EL (cell line): ENCODE measurements at places on chromosomes 12 and 14.

GRCh38 chr12:42541965-42542364, 47.6 kb downstream of the PRICKLE1 start:
- peak; percentile 10 for DNase-seq

- DNase-seq = peak; percentile 74
Observed at GRCh38 chr12:75665216-75665615, 153.8 kb upstream of the KRR1 start.

DNA sequence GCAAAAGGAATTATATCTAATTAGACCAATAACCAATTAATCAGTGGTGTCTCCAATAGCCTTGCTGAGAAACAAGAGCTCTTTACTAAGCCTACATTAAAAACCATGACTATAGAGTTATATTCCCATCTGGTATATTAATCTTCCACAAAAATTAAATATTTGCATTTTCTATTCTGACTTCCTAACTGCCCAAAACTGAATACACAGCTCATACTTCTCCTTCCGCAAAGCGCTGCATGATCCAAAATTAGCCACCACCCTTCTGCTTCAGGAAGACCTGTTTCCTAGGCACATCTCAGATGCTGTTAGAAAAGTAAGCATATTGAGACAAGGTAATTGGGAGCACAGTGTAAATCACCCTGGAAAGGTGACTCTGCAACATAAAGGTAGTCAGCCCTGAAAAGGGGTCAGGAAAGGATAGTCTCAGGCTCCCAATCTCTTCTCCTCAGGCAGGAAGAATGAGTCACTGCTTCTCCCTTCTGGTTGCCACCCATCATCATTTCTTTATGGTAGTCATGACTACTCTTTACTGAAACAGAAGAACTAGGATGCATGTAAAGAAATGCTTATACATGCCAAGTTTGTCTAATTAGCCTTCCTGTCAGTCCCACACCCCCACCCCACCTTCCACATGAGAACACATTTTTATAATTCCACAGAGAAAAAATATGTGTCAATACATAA, 54.3 kb downstream of the PLCZ1 start:
- peak; percentile 37 for DNase-seq

- no peak for DNase-seq
Observed at GRCh38 chr12:51848841-51849735, 570 bp upstream of the FIGNL2 start.

DNA sequence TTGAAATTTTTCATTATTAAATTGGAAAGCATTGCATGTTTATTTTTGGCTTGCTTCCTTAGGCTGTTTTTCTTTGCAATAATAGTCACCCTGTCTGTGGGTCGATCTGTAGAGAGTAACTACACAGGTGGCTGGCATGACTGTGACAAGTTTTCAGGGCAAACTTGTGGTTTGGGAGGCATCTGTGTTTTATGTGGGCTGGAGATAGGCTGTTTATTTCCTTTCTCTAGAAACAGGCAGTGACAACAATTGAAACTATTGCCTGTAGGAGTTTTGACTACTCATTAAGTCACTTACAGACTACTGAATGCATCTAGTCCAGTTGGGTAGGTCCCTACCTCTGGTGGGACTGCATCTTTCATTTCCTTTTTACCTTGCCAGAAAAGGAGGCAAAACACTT, 155.6 kb downstream of the DYRK2 start:
- no peak for DNase-seq

DNA sequence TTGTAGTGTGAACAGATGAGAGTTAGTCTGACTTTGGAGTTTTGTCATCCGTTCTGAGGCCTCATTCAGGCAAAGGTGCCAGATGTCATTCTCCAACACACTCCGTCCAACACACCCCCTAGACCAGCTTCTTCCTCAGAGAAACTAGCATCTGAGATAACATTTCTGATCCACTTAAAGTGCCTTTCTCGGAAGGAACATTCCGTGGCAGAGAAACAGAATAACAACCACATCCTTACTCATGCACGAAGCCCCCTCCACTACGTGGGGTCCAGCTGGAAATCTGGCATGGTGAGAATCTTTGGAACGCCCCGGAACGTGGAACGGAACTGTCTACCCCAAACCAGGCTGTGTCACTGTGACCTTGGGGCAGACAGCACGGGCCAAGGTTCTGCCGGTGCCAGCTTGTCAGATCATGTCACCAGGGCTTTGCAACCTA, 17.0 kb upstream of the BCL7A start:
- DNase-seq = peak; percentile 12

GRCh38 chr14:78075555-78076277, 94.5 kb upstream of the NRXN3 start:
- DNase-seq = no peak

GRCh38 chr12:31482816-31483215, 108.1 kb downstream of the DENND5B start:
- DNase-seq = peak; percentile 84

DNA sequence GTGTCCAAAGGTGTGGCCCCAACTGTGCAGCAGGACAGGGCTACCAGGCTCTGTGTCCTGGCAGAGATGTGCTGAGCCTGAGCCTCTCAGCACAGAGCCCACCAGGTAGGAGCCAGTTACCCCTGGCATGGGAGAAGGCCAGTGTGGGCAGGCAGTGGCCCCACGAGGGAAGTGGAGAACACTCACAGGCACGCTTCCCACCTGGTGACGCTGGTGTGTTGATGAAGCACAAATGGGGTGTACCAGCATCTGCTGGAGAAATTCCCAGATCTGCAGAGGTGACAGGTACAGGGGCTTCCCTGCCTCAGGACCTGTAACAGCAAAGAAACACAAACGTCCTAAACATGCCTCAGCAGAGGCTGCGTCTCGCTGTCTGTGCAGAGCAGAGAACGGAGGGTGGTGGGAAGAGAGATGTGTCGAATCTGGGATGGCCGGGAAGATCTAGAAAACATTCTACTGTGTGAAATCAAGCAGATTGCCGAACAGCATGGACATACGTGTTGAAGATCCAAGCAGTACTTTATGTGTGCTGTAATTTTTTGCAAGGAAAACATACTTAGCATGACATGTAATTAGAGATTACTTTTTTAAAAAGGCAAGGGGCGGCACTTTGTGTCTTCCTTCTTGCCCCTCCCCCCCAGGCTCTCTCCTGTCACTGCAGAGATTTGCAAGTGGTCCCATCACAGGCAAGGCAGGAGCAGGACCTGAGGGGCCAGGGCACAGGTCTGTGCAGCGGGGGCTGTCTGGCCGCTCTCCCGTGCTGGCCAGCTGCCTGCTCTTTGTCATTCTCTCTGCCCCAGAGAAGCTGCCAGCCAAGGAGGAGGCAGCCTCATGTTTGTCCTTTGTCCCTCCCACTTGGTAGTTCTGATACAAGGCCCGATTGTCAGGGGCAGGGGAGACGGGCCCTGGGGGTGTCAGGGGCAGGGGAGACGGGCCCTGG, 17.3 kb downstream of the HIP1R start:
- DNase-seq = no peak

- DNase-seq = no peak
Observed at GRCh38 chr14:76304536-76305267, 71.2 kb upstream of the ESRRB start.

DNA sequence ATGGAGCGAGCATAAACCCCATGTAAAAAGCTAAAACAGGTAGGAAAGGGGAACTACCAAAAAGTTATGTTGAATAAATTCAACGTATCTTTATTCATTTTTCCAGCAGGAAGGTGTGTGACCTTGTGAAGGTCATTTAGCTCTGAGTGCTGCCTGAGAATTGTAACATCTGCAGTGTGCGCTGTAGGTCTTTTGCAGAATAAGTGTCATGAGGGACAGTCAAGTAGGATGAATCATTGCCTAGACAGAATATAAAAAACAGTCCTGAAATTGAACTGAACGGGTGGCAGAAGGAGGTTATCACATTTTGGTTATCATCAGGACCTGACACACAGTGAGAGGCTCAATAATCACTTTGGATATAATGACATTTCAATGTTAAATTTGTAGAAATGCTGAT, 334.8 kb upstream of the NOVA1 start:
- no peak for DNase-seq

DNA sequence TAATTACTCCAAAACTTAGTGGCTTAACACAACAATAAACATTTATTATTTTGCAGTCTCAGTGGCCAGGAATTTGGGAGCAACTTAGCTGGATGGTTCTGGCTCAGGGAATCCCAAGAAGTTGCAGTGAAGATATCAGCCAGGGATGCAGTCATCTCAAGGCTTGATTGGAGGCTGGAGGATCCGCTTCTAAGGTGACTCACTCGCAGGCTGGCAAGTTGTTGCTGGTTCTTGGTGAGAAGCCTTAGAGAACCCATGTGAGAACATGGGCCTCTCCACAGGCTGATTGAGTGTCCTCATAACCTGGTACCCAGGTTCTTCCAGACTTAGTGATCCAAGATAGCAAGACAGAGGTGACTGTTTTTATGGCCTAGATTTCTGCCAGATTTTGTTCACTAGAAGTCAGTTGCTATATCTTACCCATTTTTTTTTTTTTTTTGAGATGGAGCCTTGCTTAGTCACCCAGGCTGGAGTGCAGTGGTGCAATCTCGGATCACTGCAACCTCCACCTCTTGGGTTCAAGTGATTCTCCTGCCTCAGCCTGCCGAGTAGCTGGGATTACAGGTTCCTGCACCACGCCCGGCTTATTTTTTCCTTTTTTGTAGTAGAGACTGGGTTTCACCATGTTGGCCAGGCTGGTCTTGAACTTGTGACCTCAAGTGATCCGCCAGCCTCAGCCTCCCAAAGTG, 32.5 kb downstream of the BRMS1L start:
- DNase-seq = peak; percentile 61

- DNase-seq = peak; percentile 93
Observed at GRCh38 chr12:47277972-47278448, 198.3 kb upstream of the AMIGO2 start.

- DNase-seq = no peak
Observed at GRCh38 chr12:124772289-124773170, 91.1 kb downstream of the SCARB1 start.
